Posterior cingulate gyrus (tissue), 11 donors: ENCODE measurements at places on chromosomes 5 and 9.
A peak's percentile ranks its signal among the peaks of the same experiment; 100 is the strongest.

GRCh38 chr5:164498438-164498837, 993.0 kb downstream of the MAT2B start:
- no peak for DNase-seq

- DNase-seq = no peak
These were observed 204.8 kb upstream of the HAPLN1 start for GRCh38 chr5:83925321-83925954.

GRCh38 chr9:784916-785315, 56.6 kb upstream of the DMRT1 start:
- no peak for DNase-seq

- no peak for DNase-seq
These were observed 1.1 kb downstream of the PPIC start for GRCh38 chr5:123035360-123035917.

GRCh38 chr9:16321461-16322119, 548.9 kb downstream of the BNC2 start:
- peak; percentile 87 for DNase-seq

DNA sequence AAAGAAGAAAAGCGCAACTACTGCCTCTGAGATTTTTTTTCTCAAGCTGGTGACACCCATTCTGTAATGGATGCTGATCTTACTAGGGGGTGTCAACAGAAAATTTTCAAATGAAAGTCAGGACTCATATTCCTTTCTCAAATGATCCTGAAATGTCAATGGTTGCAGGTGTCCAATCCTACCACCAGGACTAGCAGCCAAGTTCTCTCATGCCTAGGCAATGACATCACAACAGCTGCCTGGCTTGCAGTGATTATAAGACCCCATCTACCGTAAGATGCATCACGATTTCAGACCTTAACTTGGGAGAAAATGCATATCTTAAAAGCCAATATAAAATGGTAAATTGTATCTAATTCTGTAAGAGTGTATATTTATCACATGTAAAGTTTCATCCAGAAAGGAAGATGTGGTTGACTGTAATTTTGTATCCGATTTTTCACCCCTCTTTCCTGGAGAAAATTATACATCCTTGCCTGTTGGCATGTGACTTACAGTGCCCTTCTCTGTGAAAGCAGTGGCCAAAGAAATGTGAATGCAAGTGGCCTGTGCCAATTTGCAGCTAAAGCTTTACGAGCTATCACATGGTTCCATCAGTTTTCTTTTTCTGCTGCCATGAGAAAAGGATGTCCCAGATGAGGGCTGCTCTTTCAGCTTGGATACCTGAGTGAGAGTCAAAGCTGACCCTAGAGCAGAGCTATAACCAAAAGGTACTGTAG, 104.4 kb downstream of the DENND1A start:
- no peak for DNase-seq

- DNase-seq = no peak
These were observed 8.6 kb downstream of the NINJ1 start for GRCh38 chr9:93125331-93125894.

GRCh38 chr5:176353533-176353932, 8.0 kb downstream of the KIAA1191 start:
- DNase-seq = no peak

DNA sequence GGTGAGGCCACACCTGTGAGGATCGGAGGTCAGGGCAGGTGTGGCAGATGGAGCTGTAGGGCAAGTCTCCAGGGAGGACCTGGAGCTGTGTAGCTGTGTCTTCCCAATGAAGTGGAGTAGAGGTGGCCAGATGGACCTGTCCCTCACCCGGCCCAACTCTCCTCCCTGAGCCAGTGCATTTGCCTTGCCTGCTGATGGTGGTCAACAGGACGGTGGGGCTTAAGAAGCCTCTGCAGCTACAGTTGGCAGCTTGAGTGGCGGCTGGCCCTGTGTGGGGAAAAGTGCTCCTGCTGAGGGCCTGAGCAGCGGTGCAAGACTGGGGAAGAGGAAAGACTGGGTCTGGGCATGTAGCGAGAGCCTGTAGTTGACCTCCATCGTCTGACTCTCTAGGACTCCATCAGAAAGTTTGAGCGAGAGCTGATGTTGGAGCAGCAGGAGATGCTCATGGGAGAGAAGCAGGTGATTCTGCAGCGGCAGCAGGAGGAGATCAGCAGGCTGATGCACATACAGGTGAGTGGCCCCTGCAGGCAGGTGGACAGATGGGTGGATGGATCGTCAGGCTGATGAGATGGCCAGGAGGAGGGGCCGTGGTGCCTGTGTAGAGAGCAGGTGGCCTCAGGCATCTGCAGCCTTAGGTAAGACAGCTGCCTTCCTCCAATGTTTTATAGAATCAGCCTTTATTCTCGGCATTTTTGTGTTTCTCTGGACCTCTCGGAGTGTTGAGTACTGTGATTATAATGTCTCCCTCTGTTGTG, 24.9 kb downstream of the PITX1 start:
- DNase-seq = no peak

- no peak for DNase-seq
These were observed 31.7 kb downstream of the ALG2 start for GRCh38 chr9:99189887-99190596.

DNA sequence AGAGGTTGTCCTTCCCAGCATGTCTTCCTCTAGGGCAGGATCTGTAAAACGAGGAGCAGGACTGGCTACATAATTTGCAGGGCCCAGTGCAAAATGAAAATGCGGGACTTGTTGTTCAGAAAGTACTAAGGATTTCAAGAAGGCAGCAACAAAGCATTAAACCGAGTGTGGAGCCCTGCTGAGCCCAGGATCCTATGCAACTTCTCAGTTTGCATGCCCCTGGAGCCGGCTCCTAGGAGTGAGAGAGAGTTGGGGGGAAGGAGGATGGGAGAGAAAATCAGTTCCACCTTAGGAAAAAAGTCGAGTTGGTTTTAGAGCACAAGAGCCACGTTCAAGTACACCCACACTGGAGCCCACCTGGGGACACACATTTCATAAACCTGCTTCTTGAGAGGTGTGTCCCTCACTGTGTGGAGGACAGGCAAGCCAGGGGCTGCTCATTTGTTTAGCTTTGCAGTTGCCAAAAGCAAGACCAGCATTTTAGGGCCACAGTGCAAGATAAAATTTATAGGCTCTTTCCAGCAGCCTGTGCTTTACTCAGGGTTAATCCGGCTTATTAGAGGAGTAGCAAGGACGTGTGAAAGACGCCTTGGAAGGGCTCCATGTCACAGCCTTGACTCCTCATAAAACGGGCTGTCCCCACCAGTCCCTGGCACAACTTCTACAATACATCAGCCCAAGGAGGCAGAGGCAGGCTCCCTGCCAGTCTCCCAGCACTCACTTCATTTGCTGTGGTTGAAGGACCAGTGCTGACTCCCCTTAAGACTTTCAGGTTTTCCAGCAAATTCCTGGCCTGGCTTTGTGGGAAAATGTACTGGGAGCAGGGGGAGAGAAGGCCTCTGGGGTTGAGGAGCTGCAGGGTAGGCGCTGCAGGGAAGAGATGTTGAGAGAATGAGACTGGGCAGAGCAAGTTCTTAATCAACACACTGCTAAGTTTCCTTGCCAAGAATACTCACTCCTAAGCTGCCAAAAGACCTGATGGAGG, 159.7 kb upstream of the SEMA6A start:
- DNase-seq = peak; percentile 14

DNA sequence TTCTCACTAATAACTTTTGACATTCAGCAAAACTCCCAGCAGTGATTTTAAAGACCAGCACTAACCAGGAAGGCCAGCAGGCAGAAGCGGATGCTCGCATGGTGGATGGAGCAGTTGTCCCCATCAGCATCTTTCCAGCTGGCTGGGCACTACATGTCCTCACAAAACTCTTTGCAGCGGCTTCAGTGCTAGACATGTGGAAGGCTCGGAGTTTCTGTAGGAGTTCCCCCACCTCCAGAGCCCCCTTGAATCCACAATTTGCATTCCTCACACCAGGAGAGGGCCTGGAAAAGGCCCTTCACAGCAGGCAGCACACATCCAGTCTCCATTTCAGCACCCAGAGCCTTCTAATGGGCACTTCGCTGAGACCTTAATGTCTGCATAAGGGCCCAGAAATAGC, 85.6 kb downstream of the APTX start:
- DNase-seq = no peak

DNA sequence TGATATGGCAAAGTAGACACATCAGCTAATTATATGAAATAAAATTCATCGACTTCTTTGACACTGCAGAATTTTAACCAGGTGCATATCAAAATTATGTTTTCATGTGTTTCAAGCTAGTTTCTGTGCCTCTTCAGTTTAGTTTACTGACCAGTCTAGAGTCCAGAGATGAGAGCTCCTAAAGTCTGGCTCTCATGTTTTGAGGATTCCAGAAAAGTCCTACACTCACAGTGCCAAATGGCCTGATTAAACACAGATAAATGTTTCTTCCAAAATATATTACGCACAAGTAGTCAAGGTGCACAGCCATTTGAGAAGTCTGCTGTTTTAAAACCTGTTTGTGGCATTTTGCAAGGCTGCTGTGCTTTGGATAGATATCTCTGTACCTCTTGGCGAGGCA, 15.6 kb downstream of the RGMB start:
- DNase-seq = no peak
